GM12878 (cell line): ENCODE measurements at places on chromosomes 3 and 15. TPM values are rescaled to one million over a fixed set of nuclear protein-coding genes. Genes with fewer than 3 reads are reported as not detected.
A peak's percentile ranks its signal among the peaks of the same experiment; 100 is the strongest.

DNA sequence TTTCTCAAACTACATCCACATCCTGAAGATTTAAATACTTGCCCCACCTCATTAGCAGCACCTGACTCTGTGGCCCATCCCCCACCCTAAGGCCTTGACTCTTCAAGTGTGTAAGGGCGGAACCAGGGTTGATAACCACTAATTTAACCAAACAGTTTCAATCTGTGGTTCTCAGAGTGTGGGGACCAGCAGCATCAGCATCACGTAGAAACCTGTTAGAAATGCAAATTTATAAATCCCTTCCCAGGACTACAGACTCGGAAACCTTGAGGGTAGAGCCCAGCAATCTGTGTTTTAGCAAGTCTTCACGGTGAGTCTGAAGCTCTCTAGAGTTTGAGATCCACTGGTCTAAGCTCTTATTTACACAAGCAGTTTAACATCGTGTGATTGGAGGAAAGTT is 12.4 kb downstream of the GNB4 start:
- DNase-seq: peak; percentile 57

DNA sequence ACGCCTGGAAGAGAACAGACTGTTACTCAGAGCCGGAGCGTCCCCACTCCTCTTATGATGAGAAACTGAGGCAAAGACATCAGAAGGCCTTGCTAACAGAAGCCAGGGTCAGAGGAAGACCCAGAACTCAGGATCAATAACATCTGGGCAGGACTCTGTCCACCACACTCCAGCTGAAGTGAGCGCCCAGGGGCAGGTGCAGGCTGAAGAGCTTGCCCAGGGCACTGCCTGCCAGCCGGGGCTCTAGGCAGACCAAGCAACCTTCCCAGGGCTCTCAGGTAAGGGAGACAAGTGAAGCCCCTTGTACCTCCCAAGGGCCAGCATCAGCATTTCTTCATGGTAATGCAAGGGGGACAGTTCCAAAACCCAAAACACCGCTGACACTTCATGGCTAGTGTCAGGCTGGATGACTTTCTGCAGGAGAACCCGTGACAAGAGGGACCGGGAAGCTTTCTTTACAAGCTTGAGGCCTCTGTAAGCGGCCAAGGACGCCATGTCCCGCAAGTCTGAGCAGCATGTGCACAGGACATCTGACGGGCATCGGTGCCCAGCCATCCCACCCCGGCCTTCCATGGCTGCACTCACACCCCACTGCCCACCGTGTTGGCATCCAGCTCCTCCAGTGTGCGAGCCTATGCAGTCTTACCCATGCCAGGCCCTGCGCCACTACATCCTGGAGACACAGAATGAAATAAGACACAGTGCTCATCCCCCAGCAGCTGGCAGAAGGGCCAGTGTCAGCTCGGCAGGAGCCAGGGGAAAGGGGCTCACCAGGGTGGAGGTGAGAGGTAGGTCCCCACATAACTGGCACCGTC is 14.1 kb downstream of the XXYLT1 start:
- DNase-seq: no peak

GRCh38 chr3:133503409-133503808 is 70.1 kb upstream of the CDV3 start:
- DNase-seq: no peak

DNA sequence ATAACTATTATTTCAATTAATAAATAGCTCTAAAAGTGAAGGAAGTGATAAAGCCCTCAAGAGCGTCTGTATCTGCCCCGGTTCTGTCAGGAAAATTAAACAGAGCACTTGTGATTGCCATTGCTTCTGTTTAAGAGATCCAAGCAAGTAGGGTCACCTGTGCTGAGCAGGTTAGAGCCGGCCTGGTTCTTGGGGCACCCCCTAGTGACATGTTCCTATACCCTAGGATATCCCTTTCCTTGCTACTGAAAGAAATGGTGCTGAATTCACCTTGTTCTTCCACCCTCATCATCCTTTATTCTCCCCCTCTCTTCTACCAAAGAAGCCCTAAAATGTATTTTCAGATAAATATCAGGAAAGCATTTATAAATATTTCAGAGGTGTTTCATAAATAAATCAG is 323.5 kb downstream of the RORA start:
- no peak for DNase-seq

DNA sequence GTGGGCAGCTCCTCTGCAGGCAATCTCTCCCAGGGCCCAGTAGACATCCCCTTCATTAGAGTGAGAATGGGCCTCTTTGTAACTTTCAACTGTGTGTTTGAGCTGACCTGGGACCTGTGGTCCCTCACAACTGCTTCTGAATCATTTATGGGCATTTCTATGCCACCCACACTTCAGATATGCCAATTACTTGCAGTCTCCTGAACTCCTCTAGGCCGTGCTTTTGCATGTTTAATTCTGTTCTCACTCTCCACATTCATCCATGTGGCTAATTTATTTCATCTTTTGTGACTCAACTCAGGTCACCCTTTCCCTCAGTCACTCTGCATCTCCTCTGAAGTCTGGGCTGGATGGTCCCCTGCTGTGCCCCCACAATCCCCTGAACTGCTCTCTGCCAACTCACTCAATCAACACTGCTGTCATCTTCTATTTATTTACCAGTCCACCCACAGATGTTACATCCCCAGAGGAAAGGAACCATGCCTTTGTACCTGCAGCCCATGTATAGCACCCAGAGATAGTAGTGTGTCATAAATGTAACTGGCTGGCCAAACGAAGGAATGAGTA is 364.7 kb downstream of the EPHB1 start:
- DNase-seq: no peak

DNA sequence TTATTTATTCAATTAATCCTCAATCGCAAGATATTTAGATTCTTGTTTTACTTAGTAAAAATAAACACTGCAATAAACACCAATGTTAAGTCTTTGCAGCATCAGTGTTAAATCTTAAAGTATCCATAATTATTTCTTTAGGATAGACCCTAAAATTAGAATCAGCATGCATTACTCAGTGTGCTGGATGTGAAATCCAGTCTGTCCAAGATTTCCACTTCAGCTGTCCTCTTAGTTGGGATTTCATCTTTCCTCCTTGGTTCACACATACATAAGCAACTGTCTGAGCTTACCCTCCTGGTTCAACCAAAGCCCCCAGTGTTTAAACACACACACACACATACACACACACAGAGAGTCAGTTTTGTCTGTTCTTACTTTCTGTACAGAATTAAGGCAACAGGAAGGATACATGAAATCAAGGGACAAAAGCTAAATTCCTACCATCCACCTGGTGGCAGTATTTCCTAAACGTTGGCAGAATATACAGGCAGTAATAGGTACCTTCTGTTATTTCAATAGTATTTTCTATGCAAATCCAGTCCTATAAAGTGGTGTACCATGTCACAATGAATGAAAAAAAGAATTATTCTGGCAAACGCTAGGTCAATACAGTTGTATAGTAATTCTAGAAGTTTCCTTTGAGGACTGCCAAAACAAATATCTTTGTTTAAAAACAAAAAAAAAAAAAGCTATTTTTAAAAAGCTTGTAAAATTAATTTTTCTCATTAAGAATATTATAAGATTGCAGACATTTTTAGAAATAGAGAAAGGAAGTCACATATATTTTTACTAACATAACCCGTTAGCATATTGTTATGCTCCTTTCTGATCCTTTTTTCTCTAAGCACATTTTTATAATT is 27.3 kb upstream of the DMXL2 start:
- DNase-seq: peak; percentile 63

DNA sequence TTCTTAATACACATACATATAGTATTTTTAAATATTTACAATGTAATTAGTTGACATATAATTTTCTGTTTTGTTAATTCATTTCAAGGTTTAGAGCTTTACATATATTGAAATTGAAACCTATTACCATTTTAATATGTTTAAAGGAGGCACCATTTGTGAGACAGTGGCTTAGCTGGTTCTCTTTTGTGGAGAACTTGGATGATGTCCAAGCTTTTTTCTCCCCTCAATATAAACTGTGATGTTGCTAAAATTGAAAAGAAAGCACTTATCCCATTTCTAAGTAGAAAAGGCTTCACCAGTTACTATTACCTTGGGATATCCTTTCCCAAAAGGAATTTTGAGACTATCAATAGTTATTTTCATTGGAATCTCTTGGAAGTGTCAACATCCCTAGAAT is 707.2 kb downstream of the NTRK3 start:
- DNase-seq: no peak

DNA sequence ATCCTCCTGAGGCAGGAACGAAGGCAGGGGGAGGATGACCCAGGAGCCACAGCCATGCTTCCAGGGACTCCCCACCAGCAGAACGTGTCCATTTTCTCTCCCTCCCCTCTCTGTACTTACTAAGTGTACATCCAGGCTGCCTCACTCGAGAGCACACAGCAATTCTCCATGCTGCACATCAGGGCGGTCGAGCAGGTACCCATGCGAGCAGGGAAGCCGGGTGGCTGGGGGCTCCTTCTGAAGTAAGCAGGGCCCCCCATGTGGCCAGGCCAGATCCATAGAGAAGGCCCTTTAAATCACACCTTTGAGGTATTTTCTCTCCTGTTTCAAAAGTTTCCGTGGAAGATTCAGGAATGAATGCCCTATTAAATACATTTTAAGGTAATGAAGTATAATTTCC is 41.2 kb upstream of the SLC6A11 start:
- DNase-seq: no peak

DNA sequence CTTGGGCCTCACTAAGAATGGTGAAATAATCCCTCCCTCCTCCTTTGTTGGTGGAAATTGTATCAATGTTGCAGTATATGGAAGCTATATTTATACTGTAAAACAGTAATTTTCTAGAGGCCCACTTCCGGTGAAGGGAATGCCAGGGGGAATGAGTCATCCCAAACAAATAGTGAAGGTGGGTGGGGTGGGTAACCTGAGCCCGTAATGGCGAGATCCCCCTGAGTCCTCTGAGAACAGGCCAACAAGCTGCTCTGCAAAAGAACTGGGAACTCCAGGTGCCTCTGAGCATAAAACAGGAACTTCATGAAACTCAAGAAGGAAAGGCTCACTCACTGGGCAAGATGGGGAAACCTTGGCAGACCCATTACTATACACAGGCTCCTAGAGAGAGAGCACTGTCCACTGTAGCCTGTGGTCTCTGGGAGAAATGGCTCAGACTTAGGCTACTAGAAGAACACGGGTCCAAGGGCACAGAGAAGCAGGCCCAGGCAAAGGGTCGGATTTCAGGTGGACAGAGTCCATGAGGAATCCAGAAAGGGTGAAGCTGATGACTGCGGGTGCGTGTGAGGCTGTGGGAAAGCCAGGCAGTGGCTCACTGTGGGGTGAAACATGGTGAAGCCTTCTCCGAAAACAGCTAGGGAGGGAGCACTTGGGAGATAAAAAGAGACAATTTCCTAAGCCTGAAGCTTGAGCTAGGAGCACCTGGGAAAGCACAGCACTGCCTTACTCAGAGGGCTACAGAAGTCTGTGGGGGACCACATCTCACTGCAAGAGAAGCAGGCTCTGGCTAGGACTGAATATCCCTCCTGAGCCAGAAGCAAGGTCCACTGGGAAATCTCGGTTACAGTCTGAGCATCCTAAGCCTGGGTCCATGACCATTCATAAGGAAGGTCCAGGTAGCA is 19.8 kb downstream of the LARP6 start:
- no peak for DNase-seq

GRCh38 chr3:23283625-23284024 is 80.5 kb downstream of the UBE2E2 start:
- no peak for DNase-seq

DNA sequence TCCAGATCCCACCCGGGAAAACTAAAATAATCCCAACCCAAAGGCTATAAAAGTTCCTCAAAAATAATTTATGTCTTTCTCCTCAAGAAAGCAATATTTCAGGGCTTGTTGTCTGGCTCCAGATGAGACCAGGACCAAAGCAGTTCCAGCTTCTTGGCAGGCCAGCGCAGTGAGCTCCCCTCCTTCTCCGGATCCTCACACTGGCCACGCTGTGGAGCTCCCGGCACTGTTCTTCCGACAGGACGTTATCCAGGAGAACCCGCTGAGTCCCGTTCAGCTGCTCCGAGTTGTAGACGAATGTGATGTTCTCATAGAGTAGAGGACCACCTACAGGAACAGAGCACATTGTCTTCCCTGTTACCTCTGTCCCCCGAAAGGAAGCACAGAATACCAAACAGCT is 146.3 kb downstream of the P3H2 start:
- no peak for DNase-seq

- no peak for DNase-seq
Measured at GRCh38 chr3:73351423-73352071, 273.2 kb downstream of the PDZRN3 start.

GRCh38 chr3:4644951-4645350 is 151.8 kb downstream of the ITPR1 start:
- DNase-seq: no peak

DNA sequence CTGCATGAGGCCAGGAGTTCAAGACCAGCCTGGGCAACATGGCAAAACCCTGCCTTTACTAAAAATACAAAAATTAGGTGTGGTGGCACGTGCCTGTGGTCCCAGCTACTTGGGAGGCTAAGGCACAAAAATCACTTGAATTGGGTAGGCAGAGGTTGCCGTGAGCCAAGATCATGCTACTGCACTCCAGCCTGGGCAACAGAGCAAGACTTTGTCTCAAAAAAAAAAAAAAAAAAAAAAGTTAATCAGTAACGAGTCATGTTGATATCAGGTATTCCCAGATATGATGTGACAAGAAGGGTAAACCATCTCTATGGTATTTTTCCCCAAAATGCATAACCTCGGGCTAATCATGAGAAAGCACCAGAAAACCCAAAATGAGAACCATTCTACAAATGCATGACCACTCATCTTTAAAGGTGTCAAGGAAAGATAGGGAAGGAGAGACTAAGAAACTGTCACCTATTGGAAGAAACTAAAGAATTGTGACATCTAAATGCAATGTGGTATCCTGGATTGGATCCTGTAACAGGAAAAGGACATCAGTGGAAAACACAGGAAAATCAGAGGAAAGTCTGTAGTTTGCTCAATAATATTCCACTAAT is 66.5 kb upstream of the MAP4 start:
- DNase-seq: no peak

- DNase-seq: no peak
Measured at GRCh38 chr15:93317772-93318171, 228.8 kb upstream of the RGMA start.

- no peak for DNase-seq
Measured at GRCh38 chr3:185330644-185331043, 32.3 kb upstream of the MAP3K13 start.

DNA sequence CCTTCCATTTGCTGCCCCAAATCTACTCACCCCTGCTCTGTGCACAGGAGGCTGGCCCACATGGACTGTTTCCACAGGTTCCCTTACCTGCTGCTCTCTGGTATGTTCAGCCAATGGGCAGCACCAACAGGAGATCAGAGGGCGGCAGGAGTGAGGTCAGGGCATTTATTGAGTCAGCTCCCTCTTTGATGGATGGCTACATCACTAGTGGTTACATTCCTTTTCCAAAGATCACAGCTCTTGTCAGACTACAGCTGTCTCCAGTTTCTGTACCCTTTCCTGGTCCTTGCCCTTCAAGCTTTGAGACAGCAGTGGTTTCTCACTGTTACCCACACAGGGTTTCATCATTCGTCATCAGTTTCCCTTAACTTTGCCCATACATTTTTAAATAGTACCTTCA is 325.1 kb downstream of the SUCLG2 start:
- peak; percentile 1 for DNase-seq

The GOLGA6B gene
- not detected in 2 replicates for total RNA-seq

The BUB1B gene
- 71.6 and 78.4 TPM in 2 replicates for total RNA-seq

The KNL1 gene
- 25.7 and 29.3 TPM in 2 replicates for total RNA-seq

The CBLB gene
- total RNA-seq: 56.4 and 57.6 TPM in 2 replicates

The TRMT10C gene
- total RNA-seq: 32.3 and 34.7 TPM in 2 replicates

The GOLGA8J gene
- not detected in 2 replicates for total RNA-seq

The NR2E3 gene
- total RNA-seq: not detected in 2 replicates

The SERP1 gene
- total RNA-seq: 93.6 and 97.6 TPM in 2 replicates

The SMCO1 gene
- not detected in 2 replicates for total RNA-seq
